ENCODE measurements at places on chromosomes 2 and 18.

- no peak for DNase-seq
Observed at GRCh38 chr18:23650968-23651927, 11.5 kb downstream of the ANKRD29 start.

DNA sequence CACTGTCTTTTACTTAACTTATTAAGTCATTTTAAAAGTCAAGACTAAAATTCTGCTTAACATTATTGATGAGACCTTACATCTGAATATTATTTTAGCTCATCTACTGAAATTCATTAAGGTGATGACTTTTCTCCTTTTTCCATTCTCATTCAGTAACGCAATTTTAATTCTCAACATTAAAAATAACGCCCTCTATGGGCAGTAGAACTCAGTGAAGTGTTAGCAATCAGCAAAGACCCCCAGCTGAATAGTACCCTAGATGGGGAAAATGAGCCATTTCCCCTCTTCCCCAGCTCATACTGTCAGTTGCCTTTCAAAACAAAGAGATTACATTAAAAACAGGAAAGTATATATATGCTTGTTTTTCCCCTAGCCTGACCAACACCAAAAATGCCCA, 203.3 kb downstream of the NR4A2 start:
- no peak for DNase-seq

DNA sequence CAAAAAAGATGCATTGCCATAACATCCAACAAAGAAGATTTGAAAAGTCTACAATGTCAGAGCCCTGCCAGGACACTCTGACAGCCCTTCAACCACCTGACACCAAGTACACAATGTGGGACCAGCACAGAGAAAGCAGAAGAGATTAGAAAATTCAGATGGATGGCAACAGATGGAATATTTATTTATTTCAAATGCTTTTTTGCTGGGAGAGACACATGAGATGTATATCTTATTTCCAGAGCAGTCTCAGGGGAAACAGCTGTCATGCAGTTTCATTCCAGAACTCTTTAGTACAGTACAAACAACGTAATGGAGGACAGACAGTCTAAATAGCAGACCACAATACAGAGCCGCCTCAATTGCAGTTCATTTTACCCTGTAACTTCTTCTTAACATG, 110.1 kb downstream of the MAIP1 start:
- DNase-seq, result no peak

- DNase-seq, result no peak
Observed at GRCh38 chr2:12456293-12457106, 260.2 kb upstream of the TRIB2 start.

GRCh38 chr2:222456479-222457077, 32.2 kb downstream of the SGPP2 start:
- no peak for DNase-seq

- no peak for DNase-seq
Observed at GRCh38 chr2:160408959-160409291, 84.7 kb downstream of the RBMS1 start.
